ENCODE measurements at places on chromosomes 6 and 20.

DNA sequence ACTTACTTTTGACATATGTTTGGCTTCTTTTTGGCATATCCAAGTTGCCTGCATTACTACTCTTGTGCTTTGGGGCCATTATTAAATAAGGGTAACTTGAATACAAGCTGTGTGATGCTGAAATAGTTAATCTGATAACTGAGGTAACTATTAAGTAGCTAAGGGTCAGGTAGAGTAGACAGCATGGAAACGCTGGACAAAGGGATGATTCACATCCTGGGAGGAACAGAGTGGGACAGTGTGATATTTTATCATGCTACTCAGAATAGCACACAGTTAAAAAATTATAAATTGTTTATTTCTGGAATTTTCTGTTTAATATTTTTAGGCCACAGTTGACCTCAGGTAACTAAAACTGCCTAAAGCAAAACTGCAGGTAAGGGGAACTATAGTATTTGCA lies 483.9 kb downstream of the RFPL4B start:
- no peak for DNase-seq

GRCh38 chr20:4183361-4183760 lies 168.0 kb upstream of the RNF24 start:
- no peak for DNase-seq

- DNase-seq = no peak
These were observed 800.6 kb upstream of the MAP3K7 start for GRCh38 chr6:91387290-91388059.

DNA sequence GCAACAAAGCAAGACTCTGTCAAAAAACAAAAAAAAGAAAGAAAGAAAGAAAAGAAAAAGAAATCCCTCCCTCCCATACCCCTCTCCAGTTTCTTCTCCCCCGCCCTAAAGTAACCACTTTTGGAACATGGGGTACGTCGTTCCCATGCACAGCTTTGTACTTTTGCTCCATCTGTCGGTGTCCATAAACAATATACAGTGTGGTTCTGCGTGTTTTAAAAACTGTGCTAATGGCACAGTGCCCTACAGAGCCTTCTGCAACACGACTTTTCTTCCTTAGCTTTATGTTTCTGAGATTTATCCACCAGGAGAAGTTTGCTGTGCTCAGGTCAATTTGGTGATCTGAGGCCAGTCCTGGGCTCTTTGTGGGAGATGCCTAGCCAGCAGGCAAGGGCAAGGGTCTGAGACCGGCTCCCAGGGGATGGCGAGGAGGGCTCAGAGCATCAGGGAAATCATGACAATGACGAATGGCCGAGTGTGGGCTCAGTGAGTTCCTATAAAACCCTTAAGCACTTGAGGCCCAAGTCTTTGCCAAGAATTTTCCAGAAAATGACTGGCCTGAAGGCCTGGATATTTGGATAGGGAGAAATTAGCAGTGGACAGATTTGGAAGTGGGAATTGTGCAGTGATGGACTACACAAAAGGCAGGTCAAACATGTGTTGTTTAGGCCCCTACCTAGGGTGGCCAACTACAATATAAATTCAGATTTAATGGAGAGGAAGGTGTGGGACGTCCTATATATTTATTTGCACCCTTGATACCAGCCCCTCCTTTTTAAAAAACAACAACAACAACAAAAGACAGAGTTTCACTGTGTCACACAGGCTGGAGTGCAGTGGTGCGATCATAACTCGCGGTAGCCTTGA lies 1.9 kb upstream of the BCAS4 start:
- no peak for DNase-seq

GRCh38 chr6:109299776-109300564 lies 82.3 kb downstream of the CD164 start:
- DNase-seq = no peak

DNA sequence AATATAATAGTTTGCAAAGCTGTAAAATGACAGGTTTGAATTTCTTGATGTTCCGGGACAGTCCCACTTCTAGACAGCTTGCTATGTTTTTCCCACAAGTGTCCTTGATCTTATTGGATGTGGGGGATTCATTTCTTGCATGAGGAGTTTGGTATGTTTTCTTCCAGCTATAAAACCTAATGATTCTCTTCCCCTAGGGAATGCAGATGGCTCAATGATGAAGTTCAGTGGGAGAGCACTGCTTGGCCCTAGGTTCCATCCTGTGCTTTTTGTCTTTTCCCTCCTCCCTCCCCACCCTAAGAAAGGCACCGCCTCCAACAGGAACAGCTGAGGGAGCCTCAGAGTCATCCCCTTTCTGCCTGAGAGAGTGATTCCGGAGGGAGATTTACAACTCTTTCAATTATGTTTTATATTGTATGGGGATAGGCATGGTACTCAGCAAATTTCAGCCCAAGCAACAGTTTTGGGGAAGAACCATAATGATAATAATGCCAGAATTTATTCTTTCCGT lies 149.2 kb downstream of the PHACTR1 start:
- DNase-seq = no peak

DNA sequence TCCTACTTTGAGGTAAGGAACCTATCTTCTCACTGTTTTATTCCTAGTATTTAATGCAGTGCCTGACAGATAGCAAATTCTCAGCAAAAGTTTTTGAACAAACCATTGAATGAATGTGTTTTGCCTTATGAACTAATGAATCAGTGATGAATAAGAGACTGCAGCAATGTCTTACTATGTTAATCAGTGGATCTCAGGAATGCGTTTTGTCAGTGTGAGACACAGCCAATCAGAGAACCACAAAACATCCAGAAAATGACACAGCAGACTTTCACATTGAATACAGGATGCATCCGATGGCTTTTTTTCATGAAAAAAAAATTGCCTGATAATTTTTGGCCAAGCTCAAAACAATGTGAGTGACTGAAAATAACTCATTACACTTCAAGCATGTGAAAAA lies 270.5 kb downstream of the BMP2 start:
- DNase-seq = no peak
